ENCODE measurements at places on chromosomes 12 and 14.

- no peak for DNase-seq
Observed at GRCh38 chr14:66496911-66497310, 10.7 kb downstream of the CCDC196 start.

GRCh38 chr12:62931477-62931876 lies 3.5 kb downstream of the PPM1H start:
- DNase-seq = no peak

- DNase-seq = no peak
Observed at GRCh38 chr12:21852251-21852650, 77.7 kb upstream of the KCNJ8 start.

GRCh38 chr12:51636986-51637385 lies 46.0 kb downstream of the SCN8A start:
- DNase-seq = no peak

- DNase-seq = no peak
Observed at GRCh38 chr12:53094394-53094787, 3.1 kb upstream of the IGFBP6 start.

Measured in CD4-positive, alpha-beta T cell treated with Interleukin-17A for 1 hour (primary cell).